PC-3 (cell line): ENCODE measurements at places on chromosomes 7 and 10. TPM values are rescaled to one million over a fixed set of nuclear protein-coding genes. Genes with fewer than 3 reads are reported as not detected.

NRAP gene
- total RNA-seq: not detected in 2 replicates

MNX1 gene
- total RNA-seq: 2.6 and 3.7 TPM in 2 replicates

HABP2 gene
- total RNA-seq: not detected in 2 replicates

PPP1R3A gene
- total RNA-seq: not detected in 2 replicates

PDE1C gene
- total RNA-seq: 14.1 and 14.4 TPM in 2 replicates

SPDYE6 gene
- total RNA-seq: not detected in 2 replicates

AKR1B15 gene
- total RNA-seq: 0.29 and 0.40 TPM in 2 replicates

ACTL6B gene
- not detected in 2 replicates for total RNA-seq

PON1 gene
- total RNA-seq: not detected in 2 replicates

AEBP1 gene
- not detected in 2 replicates for total RNA-seq

CD36 gene
- not detected in 2 replicates for total RNA-seq

GIMAP2 gene
- not detected in 2 replicates for total RNA-seq

CFAP46 gene
- 0.04 TPM in 1 of 2 replicates, not detected in the other for total RNA-seq

SCART1 gene
- 2.4 and 5.1 TPM in 2 replicates for total RNA-seq

MOSPD3 gene
- total RNA-seq: 9.4 and 19.4 TPM in 2 replicates

LIPF gene
- not detected in 2 replicates for total RNA-seq

ATG9B gene
- 1.2 and 1.3 TPM in 2 replicates for total RNA-seq

SAMD8 gene
- total RNA-seq: 47.4 and 48.6 TPM in 2 replicates

NAT16 gene
- total RNA-seq: 0.26 TPM in 1 of 2 replicates, not detected in the other

GRID2IP gene
- not detected in 2 replicates for total RNA-seq

MACC1 gene
- 7.9 and 12.0 TPM in 2 replicates for total RNA-seq

HECW1 gene
- 3.0 and 3.6 TPM in 2 replicates for total RNA-seq

NUPR2 gene
- total RNA-seq: not detected in 2 replicates

CLCN1 gene
- 0.55 and 0.69 TPM in 2 replicates for total RNA-seq

ST7 gene
- total RNA-seq: 13.1 and 19.7 TPM in 2 replicates

GSTO2 gene
- 8.1 and 13.8 TPM in 2 replicates for total RNA-seq

FAM200A gene
- 2.2 and 3.8 TPM in 2 replicates for total RNA-seq

MEST gene
- 21.1 and 25.2 TPM in 2 replicates for total RNA-seq
